Fibroblast of skin of scalp (primary cell): ENCODE measurements at places on chromosomes 7 and 10.

DNA sequence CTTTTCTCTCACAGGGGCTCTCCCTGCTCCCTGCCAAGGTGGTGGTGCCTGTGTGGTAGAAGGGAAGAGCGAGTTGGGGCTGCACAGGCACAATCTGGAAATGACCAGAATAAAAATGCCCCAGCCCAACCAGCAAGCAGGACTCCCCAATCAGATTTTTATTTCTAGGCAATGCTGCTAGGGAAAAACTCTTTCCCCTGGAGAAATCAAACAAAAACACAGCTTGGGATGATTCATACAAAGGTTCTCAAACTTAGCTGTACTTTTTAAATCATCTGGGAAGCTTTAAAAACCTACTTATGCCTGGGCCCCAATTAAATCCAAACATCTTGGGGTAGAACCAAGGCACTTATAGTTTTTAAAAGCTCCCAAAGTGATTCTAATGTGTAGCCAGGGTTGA, 243.2 kb downstream of the HTR7 start:
- no peak for DNase-seq

GRCh38 chr7:1106063-1106792, 18.3 kb downstream of the GPER1 start:
- DNase-seq, result no peak

GRCh38 chr7:130157700-130158099, 47.5 kb downstream of the TMEM209 start:
- no peak for DNase-seq

GRCh38 chr10:62268027-62268398, 631 bp downstream of the RTKN2 start:
- no peak for DNase-seq

DNA sequence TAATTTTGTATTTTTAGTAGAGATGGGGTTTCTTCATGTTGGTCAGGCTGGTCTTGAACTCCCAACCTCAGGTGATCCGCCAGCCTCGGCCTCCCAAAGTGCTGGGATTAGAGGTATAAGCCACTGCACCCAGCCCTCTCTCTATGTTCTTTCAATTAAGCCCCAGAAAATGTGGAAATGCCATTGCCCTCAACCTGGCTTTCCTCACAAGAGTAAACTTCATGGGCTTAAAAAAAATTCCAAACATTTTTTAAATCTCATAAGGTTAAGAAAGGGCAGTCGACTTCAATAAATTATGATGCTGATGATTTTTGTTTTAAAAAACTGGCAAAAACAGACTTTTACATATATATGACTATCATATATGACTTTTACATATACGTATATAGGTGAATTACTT, 107.6 kb downstream of the TES start:
- peak; percentile 48 for DNase-seq

DNA sequence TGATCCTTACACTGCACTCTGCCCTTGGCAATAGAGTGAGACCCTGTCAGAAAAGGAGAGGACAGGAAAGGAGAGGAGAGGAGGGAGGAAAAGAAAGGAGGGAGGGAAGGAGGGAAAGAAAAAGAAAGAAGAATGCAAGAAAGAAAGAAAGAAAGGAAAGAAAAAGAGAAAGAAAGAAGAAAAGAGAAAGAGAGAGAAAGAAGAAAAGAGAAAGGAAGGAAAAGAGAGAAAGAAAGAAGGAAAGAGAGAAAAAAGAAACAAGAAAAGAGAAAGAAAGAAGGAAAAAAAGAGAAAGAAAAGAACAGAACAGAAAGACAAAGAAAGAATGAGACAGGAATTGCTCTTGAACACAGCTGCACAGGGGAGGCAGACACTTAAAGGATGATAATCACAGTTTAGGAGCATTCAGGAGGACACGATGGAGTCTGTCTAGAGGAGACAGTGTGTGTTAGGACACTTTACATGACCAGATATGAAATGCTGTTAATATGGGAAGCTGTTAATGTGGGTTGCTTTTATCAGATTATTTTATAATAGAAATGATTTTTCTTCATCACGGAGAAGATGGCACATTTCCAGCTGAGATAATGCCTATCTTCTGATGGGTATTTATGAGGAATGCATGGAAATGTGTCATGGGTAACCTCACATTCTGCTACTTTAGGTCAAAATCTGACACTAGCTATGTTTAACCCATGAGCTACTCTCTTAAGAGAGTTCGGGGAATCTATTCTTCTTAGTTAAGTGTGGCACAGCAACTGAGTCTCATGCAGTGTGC, 160.5 kb downstream of the BAMBI start:
- peak; percentile 36 for DNase-seq

DNA sequence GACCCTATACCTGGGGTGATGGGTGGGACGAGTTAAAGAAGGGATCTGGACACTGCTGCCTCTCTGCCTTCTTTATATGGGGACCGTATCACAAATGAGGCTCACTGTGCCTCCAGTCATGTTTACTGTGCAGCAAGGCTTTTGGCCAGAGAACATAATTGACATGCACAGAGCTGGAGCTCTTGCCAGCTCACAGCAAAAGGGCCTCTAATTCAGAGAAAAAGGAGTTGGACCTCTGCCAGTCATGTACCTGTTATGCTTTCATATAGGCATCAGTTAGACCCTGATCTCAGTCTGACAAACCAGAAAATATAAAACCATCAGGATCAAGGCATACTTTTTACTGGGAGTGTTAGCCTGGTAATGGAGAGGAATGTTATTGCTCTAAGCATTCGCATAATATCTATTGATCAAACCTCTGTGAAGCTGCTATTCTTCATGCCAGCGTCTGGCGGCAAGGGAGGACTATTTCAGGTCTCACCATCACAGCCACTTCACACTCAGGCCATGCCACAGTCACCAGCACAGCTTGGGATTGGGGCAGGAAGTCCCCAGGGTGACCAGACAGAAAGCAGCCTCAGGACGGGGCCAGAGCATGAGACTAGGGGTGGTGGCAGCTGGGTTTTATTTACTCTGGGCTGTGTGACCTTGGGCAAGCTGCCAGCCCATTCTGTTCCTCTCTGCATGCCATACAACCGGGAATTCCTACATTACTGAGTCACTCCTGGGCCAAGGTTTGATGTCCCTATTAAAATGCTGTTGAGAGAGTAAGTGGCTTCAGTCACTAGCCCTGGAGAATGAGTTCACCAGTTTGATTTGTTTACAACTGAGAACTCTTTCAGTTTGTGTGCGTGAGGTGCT, 90.1 kb downstream of the NPSR1 start:
- DNase-seq, result peak; percentile 92

DNA sequence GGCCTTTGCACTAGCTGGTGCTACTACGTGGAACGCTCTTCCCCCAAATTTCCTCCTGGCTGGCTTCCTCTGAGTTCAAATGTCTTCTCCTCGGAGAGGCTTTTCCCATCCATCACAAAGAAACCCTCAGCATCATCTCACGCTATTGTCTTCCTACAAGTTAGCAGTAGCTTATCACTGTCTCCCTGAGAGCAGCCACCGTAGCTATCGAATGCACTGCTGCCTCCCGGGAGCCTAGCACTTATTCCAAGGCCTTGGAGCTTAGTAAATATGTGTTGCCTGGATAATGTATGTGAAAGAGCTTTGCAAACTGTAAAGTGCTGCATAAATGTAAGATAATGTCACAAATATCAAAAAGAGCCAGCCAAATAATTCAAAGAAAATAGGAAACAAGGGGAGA, 124.4 kb downstream of the KCNMA1 start:
- DNase-seq, result no peak

DNA sequence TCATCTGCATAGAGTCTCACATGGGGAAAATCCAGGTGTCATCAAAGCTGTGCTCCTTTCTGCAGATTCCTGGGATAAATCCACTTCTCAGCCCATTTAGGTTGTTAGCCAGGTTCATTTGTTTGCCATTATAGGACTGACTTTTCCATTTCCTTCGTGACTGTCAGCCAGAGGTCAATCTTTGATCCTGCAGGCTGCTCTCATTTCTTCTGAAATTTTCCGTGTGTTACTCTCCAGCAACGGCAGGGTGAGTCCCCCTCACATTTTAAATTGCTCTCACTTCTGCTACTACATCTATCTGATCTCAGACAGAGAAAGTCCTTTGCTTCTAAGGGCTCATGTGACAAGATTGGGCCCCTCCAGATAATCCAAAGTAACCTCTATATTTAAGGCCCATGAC, 150.7 kb upstream of the BET1 start:
- no peak for DNase-seq

- peak; percentile 62 for DNase-seq
Measured at GRCh38 chr10:92590623-92591549, 2.0 kb upstream of the KIF11 start.

- DNase-seq, result peak; percentile 16
Measured at GRCh38 chr10:28875549-28876081, 198.3 kb downstream of the BAMBI start.

DNA sequence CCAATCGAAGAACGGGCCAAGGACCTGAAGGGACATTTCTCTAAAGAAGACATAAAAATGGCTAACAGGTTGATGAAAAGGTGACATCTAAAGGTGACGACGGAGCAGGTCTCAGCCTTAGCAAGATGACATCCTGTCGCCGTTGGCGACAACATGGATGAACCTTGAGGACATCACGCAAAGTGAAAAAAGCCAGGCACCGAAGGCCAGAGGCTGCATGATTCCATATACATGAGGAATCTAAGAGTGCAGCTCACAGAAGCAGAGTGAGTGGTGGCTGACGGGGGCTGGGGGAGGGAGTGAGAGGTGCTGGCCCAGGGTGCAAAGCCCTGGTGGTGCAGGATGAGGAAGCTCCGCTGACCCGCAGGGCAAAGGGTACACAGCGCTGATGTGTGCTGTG, 34.1 kb upstream of the NKX6-2 start:
- DNase-seq, result no peak

GRCh38 chr10:14884082-14884481, 5.4 kb downstream of the SUV39H2 start:
- no peak for DNase-seq

DNA sequence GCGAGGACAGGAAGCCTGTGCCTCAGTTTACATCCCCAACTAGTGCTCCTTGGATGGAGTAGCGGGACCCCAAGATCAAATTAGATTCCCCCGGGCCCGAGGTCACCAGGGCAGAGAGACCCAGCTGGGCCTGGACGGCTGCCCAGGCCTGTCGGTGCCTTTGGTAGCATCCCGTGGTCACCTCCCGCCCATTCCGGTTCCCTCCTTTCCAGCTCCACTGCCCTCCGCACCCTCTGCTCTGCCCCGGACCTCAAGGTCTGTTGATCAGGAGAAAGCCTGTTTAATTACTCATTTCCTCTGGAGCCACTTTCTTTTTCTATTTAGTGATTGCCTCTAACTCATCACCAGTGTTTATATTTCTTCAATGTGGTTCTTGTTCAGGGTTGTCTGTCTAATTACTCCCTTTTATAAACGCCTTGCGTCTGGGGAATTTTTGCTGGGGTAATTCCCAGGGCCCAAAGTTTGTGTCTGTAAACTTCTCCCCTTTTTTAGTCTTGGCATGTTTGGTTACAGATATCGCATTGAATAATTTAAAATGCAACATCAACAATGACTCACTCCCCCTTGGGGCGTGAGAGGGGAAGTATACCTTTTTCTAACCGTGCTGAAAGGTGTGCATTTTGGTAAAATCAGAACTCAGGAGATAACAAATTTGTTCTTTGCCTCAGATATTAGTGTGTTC, 1.9 kb downstream of the FOXK1 start:
- peak; percentile 51 for DNase-seq
